ENCODE measurements at places on chromosomes 7 and 10. TPM values are rescaled to one million over a fixed set of nuclear protein-coding genes. Genes with fewer than 3 reads are reported as not detected.
A peak's percentile ranks its signal among the peaks of the same experiment; 100 is the strongest.

Gene HOXA7
- not detected for total RNA-seq

Gene BICC1
- not detected for total RNA-seq

- no peak overlapping the region for H3K4me3 ChIP-seq
- DNase-seq, result no peak
- peaks cover 28% of the 10 kb centered on the region for H3K36me3 ChIP-seq
- no peak overlapping the region for H3K27ac ChIP-seq
- no peaks in the 10 kb centered on the region for H3K27me3 ChIP-seq
- peaks cover 19% of the 10 kb centered on the region for H3K4me1 ChIP-seq
Measured at GRCh38 chr7:2972835-2973161, 70.9 kb downstream of the CARD11 start.

- DNase-seq, result peak; percentile 97
- peak within 1 kb of the TSS; percentile 82 for H3K27ac ChIP-seq
- no peaks in the 10 kb centered on the region for H3K27me3 ChIP-seq
- peak within 1 kb of the TSS; percentile 95 for H3K4me3 ChIP-seq
- peaks cover 13% of the 10 kb centered on the region for H3K36me3 ChIP-seq
Measured at GRCh38 chr7:100852048-100852872, at the start of gene SLC12A9. Gene SLC12A9 (plus strand): TSS chr7:100852713. CDS start chr7:100854198, 1,485 bp downstream.

DNA sequence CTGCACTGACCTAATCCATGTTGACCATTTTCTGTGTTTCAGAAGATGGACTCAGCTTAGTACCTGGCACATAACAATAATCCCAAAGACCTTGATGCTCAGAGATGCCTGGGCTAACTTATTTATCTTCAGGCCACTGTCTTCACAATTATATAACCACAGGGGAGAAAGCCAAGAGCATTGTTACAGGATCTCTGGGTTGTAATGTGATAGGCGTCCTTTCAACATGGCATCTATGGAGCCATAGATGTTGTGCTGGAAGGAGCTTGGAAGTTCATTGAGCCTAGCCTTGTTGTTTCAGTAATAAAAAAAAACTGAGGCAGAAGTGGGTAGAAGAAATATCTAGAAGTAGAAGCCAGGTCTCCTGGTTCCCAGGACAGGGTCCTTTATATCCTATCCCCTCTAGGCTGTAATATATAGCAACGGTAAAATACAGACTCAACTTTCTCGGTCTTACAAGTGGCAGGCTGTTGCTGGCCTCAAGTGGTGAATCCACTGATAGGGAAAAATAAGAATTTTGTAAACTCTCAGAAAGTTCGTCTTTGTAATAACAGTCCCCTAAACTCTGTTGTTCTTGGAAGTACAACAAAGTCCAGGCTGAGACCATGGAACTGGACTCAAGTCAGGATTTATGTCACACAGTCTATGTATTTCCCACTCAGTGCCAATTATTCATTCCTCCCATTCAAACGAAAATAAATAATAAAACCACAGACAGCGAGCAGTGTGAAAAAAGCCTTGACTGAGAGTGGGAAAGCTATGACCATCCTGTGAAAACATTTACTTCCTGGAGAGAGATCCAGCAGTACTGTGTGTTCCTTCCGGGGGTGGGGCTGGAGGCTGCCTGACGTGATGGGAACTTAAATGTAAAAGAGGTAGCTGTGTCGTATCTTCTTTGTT, 277.6 kb downstream of the REEP3 start:
- H3K4me1 ChIP-seq, result peaks cover 3% of the 10 kb centered on the region
- H3K4me3 ChIP-seq, result no peak overlapping the region
- no peaks in the 10 kb centered on the region for H3K36me3 ChIP-seq
- DNase-seq, result no peak
- H3K27ac ChIP-seq, result no peak overlapping the region

DNA sequence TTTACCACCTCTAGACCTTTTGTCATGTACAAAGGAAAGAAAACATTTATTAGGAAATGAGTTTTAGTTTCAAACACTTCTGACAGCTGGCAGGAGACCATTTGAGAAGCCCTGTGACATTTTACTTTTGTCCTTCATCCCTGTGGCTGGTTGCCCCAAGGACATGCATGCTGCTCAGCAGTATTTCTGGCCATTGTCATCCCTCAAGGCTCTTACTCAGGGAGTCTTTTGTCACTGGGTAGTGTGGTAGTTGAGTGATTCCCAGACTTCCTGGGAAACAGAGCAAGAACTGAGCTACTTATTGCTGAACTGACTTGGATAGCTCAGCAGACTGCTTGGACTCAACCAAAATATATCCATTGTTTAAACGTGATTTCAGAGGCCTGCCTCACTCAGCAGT, 142.8 kb downstream of the LRRC4 start:
- no peak for DNase-seq
- no peaks in the 10 kb centered on the region for H3K27me3 ChIP-seq
- peaks cover 11% of the 10 kb centered on the region for H3K4me1 ChIP-seq
- H3K36me3 ChIP-seq, result peaks cover 58% of the 10 kb centered on the region

DNA sequence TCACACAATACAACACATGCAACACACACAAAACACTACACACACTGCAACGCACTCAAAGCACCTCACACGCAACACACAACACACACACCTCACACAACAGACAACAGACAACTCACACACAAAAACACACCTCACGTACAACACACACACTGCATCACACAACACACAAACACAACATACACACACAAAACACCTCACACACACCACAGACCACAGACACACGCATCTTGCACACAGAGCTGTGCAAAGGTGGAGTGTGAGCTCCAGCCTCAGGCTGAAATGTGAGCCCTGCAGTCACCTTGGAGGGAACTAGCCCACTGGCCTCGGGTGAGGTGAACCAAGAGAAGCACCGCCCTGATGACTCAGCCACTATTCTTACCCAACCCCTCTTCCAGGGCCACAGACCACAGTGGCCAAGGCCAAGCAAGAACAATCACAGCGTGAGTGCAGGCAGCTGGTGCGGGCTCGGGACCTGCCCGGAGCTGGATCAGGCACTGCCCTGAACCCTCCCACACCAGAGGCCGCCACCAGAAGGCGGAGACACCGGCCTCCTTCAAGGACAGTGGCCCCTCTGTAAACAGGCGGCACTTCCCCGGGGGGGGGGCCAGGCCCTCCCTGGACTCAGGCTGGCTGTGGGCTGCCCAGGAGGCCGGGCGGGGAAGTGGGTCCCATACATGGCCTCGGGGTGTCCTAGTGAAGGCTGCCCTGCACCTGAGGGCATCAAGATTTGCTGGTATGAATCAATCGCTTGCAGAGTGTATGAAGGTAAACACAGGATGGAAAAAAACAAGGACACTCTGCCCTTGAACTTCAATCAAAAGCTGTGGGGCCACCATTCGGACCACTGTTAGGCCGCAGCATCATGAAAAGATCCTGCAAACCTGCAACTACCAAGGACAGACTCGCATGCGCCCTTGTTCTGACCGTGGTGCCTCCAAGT, 106.7 kb downstream of the TNS3 start:
- H3K4me1 ChIP-seq, result peaks cover 5% of the 10 kb centered on the region
- H3K27ac ChIP-seq, result no peak overlapping the region
- no peaks in the 10 kb centered on the region for H3K36me3 ChIP-seq
- H3K27me3 ChIP-seq, result no peaks in the 10 kb centered on the region
- DNase-seq, result peak; percentile 58

DNA sequence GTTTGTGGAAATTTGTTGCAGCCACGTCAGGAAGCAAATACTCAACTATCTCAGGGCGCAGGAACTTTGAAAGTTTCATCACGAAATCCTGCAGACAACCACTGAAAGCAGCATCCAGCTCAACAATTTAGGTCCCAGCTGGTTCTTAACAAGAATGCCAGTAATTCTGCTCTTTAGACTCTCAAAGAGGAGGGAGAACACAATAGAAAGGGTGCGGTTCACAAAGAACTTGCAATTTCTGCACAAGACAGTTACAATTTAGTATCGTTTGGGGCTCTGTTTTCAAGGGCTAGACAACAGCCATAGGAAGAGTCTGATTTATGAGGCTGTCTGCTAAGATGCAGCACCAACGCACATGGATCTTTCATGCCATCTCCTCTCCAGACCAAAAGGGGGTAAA, 223.1 kb downstream of the FGFR2 start:
- no peaks in the 10 kb centered on the region for H3K27me3 ChIP-seq
- no peak overlapping the region for H3K4me3 ChIP-seq
- H3K27ac ChIP-seq, result no peak overlapping the region
- no peak for DNase-seq

DNA sequence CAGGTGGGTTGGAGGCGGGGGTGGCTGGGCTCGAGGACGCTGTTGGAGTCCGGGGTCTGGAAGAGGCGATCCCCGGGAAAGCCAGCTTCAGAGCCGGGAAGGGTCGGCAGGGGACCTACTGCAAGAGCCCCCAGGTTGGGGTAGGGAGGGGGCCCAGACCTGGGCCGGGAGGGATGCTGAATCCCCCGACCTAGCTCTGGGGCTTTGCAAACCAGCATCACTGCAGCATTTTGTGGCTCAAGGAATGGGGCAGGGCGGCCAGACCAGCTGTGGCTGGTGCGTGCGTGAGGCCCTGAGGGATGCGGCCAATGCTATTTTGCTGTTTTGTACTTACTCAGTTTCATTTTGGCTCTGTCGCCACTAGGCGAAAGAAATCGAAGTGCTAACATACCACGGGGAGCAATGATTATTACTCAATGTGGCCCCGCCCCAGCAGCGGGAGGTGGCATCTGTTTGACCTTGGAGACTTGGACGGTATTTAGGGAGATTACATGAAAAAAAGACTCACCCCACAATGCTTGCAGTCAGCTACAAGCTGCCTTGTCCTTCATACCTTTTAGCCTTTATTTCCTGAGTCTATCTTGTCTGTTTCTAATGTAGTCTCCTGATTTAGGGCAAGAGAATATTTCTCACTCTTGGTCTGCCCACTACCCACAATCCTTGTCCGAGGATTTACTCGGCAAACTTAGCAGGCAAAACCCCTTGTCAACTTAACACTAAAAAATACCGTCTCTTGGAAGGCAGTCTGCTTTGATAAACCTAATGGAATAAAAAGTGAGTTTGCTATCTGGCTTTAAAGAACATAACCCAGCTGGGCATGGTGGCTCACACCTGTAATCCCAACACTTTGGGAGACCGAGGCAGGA, 16.2 kb downstream of the HSPB1 start:
- peaks cover 27% of the 10 kb centered on the region for H3K4me1 ChIP-seq
- H3K36me3 ChIP-seq, result peaks cover 14% of the 10 kb centered on the region
- H3K27me3 ChIP-seq, result no peaks in the 10 kb centered on the region
- DNase-seq, result peak; percentile 91
- H3K4me3 ChIP-seq, result peak overlapping the region; percentile 93
